ENCODE measurements at places on chromosomes 13 and 19. TPM values are rescaled to one million over a fixed set of nuclear protein-coding genes. Genes with fewer than 3 reads are reported as not detected.

DNA sequence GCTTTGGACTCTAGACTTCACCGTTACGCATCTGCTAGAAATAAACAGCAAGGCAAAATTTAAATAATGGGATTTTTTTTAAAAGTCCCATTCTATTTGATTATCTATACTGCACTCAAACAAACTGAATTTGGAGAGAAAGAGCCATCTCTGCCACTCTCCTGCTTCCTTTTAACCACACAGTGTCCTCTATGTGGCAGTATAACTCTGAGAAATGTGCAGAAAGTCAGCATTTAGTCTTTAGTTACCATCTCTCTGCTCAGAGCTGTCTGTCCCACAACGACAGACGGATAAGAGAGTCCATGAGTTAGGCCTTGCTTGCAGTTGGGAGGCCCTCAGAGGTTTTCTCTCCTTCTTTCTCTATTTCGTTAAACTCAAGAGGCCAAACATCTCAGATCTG, 21.2 kb downstream of the CCNA1 start:
- DNase-seq, result no peak

DNA sequence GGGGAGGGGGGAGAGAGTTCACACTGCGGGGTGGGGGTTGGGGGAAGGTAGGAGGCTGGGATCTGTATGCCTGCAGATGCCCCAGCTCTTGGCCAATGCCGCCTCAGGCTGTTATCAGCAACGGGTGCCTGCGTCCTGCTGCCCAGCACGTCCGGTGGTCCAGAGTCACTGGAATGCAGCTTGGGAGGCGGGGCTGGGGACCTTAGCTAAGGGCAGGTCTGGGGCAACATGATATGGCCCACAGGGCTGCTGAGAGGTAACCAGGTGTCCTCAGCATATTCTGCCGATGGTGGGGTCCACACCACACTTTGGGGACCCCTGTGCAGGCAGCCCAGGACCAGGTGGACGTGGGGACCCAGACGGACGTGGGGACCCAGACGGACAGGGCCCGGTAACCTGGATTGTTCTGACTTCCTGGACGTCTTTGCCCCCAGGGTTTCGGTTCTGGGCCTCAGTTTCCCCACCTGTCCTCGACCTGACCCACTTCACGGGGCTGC, 668 bp upstream of the ARHGAP45 start:
- no peak for DNase-seq

Gene FFAR3
- not detected for total RNA-seq

GRCh38 chr19:17576758-17577456, 21.5 kb downstream of the COLGALT1 start:
- no peak for DNase-seq

Gene KRTDAP
- not detected for total RNA-seq

GRCh38 chr13:32310134-32310706, 4.9 kb downstream of the ZAR1L start:
- no peak for DNase-seq

DNA sequence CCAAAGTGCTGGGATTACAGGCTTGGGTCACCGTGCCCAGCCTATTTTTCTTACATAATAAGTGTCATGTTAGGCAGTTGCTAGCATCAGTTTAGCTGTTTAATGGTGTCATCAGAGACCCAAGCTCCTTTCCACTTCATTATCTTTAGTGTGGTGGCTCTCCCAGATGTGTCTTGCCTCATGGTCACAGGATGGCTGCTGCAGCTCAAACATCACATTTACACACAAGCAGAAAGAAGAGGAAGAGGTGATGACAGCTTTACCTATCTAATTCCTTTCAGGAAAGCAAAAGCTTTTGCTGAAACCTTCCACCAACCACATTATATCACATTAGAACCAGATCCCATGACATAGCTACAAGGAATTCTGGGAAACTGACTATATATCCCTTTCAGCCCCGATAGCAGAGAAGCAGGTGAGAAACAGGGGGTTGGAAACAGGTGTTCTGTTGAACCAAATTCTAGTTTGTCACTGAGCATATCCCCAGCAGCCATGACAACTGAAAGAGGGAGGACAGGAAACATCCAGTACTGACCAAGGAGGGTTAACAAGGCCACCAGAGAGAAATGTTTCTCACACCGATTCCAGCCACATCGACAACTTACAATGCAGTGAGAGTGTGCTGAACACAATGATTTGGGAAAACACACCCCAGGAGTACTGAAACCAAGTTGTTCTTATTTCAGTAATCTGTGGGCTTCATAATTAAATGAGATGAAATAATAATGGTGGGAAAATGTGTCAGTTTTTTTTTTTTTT, 617.0 kb downstream of the UQCRFS1 start:
- no peak for DNase-seq

GRCh38 chr19:42229301-42229854, 9.3 kb downstream of the ZNF526 start:
- DNase-seq, result no peak

Gene KIR2DL4
- total RNA-seq, result not detected

Gene ZNF560
- total RNA-seq, result 0.10 TPM

DNA sequence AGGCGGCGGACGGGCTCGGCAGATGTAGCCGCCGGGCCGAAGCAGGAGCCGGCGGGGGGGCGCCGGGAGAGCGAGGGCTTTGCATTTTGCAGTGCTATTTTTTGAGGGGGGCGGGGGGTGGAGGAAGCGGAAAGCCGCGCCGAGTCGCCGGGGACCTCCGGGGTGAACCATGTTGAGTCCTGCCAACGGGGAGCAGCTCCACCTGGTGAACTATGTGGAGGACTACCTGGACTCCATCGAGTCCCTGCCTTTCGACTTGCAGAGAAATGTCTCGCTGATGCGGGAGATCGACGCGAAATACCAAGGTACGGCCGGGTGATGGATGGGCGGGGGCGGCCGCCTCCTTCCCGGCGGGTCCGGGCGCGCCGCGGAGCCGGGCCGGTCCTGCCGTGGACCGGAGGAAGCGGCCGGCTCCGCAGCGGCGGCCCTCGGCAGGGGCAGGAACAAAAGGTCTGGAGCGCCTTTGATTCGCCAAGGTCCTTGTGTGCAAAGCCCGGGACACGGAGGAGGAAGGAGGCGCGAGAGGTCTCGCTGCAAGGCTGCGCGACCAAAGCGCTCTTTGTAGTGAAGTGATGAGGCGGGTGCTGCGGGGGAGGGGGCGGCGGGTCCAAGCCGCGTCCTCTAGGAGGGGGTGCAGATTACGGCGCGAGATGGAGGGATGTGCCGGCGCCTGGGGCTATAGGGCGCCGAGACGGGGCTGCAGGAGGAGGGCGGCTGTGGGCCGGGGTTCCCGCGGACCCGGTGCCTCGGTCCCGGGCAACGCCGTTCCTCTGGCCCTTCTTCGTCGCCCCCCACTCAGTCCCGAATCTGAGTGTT, 689 bp downstream of the ING1 start:
- DNase-seq, result no peak
